ENCODE measurements at places on chromosomes 12 and 14.

GRCh38 chr14:65345266-65345665 lies 67.3 kb upstream of the FUT8 start:
- no peak for DNase-seq

DNA sequence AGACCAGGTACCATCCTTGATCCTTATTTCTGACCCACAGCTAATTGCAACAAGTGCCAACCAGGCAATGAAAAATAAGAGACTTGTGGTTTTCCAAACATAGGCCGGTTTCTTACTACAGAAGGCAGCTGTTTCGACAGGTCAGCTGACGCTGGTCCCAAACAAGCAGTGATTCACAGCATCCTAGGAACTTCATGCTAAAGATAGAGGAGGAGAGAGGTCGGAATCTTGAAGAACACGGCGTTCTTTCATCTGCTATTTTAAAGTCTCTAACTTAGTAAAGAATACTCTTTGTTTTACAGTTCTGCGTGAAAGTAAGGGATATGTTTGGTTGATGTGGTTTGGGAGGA lies 28.1 kb upstream of the ADGRD1 start:
- no peak for DNase-seq

GRCh38 chr14:91901449-91902226 lies 34.3 kb upstream of the TC2N start:
- no peak for DNase-seq

DNA sequence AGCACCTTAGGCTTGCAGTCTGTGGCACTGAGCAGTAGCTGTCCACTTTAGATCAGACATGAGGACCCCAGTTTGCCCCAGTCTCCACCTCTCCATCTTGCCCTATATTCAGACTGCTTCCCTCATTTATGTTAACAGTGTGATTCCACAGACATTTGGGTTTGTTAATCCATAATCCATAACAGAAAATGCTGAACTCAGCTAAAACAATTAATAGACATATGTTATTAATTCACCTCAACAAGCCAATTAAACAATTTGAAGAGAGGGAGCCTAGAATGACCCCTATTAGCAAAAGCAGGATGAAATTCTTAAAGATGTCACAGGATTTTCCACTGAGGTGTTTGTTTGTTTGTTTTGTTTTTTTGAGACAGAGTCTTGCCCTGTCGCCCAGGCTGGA lies 9.1 kb downstream of the CDKL1 start:
- DNase-seq = no peak

GRCh38 chr12:107929436-107929835 lies 154.9 kb downstream of the ASCL4 start:
- DNase-seq = no peak

DNA sequence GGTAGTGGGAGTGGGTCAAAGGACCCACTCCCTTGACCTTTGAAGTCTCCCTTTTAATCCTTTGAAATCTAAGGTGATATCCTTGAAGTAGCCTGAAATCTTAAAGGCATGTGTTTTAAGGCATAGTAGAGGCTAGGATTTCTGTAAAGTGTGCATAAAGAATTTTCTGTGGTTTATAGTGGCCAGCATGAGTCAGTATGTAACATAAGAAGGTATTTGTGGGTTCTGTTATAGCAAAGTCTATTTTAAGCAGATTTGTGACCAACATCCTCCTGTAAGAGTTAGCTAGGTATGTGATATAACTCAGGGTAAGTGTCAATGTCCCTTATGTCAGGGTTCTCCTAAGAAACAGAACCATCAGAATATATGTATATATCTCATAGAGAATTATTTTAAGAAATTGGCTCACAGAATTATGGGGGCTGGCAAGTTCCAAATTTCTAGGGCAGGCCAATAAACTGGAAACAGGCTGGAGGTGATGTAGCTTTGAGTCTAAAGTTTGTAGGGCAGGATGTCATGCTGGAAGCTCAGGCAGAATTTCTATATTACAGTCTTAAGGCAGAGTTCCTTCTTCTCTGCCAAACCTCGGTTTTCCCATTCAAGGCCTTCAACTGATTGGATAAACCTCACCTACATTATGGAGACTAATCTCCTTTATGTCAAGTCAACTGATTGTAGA lies 18.7 kb upstream of the EPYC start:
- DNase-seq = no peak
